ENCODE measurements at places on chromosomes 7 and 10.

DNA sequence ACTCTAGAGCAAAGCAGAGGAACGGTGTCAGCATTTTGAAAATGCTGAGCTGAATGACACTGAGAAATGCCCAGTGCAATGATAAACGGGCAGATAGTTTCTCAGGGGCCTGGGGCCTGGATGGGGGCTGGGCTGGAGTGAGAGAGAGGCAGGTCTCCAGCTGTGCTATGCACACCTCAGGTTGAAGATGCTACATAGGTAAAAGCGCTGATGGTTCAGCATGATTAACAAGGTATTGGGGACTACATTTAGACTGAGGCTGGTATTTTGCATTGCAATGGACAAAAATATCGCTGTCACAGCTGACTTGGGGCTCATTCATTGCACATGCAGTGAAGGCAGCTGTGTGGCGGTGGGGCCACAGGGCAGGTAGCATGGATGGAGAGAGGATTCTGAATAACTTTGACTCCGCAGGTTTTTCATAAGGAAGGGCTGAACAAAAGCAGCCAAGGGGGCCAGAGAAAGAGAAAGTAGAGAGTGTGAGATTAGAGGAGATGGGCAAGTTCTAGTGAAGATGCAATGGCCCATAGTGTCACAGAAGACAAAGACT is 290.8 kb upstream of the ZNF32 start:
- no peak for DNase-seq

DNA sequence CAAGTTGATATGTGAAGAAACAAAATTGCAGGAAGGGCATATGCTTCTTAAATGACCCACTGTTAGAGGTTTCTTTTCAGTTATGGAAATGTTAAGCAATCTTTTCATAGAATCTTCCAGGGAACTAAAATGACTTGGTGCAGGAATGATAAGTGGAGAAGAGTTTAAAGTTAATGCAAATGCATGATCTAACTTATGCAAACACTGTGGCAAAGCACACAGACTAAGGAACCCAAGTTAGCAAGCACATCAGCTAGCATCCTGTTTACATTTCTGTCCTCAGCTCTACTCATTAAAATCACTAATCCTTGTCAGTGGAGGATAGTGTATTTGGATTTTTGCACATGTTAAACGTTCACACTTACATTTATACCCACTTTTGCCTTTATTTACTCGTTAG is 9.3 kb downstream of the CLCN1 start:
- no peak for DNase-seq

- no peak for DNase-seq
Observed at GRCh38 chr10:107371801-107372200, 207.3 kb upstream of the SORCS1 start.

GRCh38 chr10:130636313-130636930 is 500.2 kb downstream of the GLRX3 start:
- DNase-seq = no peak

GRCh38 chr7:126993626-126994213 is 259.0 kb downstream of the GRM8 start:
- DNase-seq = no peak
